ENCODE measurements at places on chromosomes 2 and 18.

GRCh38 chr2:176421297-176422050 lies 152.2 kb downstream of the MTX2 start:
- no peak for DNase-seq

DNA sequence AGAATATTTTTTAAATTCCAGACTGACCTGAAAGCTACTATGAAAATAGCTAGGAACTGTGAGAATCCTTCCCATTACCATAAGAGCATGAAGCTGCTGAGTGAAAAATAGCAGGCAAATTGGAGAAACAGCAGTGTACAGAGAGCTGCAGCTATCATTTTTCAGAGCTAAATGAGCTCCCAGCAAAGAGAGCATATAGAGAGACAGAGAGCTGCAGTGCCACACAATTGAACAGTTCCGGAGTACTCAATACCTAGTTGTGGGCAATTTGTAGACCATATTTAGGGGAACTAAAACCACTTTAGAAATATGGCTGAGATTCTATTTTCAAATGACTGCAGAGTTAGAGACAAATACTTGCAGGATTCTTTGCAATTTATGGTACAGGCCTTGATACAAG lies 645.3 kb downstream of the STK39 start:
- DNase-seq, result no peak

- no peak for DNase-seq
Measured at GRCh38 chr2:208980321-208980720, 443.5 kb upstream of the MAP2 start.

- DNase-seq, result no peak
Measured at GRCh38 chr2:166170356-166170755, 42.5 kb upstream of the SCN1A start.

DNA sequence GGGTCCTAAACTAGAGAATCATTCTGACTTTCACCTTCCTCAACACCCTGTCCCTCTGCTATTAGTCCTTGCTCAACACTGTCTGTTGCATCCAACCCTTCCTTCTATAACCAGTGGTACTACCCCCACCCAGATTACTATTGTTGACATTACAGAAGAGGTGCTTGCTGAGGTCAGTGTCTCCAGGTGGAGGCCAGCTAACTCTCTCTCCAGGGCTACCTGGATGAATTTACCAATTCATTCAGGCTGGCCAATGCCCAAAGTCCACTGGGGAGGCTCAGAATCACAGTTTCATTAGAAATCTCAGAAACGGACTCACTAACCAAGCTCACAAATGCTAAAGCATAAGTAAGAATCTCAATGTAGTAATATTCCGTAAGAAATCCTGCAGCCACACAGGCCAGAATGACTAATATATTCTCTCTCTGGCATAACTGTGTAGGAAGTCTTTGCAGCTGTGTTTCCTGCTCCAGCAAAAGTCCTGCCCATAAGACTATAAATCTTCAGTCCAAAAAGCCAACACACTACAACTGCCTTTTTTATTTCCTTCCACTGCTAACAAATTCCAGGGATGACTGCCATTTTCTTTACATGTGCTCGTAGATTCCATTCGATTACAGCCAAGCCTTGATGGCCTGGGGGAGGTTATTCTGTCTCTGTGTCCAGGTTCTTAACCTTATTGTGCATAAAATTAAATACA lies 10.0 kb upstream of the TTR start:
- no peak for DNase-seq
